Activated gamma-delta T cell treated with Interleukin-2 at 50 U/mL for 16 hours (primary cell): ENCODE measurements at places on chromosomes 2 and 18.

- no peak for DNase-seq
Observed at GRCh38 chr2:207054521-207054920, 111.2 kb downstream of the KLF7 start.

GRCh38 chr2:143734507-143734906 lies 605.3 kb downstream of the ARHGAP15 start:
- no peak for DNase-seq

GRCh38 chr2:126825316-126825715 lies 73.4 kb upstream of the TEX51 start:
- DNase-seq = no peak

GRCh38 chr2:10477443-10478297 lies 29.5 kb upstream of the ODC1 start:
- DNase-seq = no peak

GRCh38 chr2:143601828-143602227 lies 472.6 kb downstream of the ARHGAP15 start:
- DNase-seq = no peak

DNA sequence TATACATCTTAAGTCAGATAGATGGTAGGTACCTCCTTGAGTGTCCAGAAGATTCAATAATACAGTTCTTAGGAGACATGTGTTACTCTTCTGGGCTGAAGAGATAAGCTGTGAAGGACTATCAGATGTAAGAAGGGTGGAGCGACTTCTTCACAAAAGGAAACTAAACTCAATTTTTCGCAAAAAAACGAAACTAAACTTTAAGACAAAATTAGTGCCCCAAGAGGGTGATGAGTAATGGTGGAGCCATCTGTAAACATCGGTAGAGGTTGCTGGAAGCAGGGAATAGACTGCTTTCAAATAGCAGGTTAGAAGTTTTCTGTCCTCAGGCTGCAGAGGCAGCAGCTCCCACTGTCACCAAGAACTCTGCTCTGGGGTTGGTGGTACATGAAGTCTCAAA lies 111.6 kb upstream of the TACR1 start:
- DNase-seq = no peak

- DNase-seq = no peak
Observed at GRCh38 chr2:100182494-100183361, 40.3 kb upstream of the AFF3 start.

DNA sequence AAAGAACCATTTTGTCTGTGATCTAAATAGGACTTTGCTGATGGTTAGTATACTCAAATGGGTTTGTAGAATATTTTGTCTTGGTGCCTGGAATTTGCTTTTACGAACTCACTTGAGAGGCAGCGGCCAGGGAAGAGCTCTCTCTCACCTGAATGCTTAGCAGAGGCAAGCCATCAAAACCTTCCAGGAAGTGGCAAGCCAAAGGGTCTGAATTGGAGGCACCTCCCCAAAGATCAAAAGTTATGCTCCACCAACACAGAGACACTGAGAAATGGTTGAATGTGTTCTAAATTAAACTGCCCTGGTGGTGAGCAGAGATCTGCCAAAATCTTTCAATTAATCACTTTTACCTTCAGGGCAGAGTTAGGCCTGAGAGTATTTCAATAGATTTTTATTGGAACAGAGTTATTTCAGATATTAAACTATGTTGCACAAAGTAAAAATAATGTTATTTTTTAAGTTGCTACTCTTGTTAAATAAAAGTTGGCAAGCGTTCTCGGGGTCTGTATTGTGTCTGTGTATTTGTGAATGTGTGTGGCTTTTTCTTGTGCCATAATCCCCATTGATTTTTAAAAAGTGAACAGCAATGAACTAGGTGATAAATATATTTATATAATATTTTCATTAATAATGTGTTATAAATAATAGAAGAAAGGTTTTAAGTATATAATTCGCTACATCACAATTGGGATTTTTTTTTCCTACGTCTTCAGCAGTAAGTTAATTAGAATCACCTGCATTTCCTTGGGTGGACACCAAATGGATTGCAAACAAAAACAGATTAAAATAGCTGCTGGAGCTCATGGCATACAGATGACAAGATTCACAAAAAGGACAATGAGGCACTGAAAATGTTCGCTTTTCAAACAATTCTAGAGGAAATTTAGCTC lies 416.1 kb downstream of the ARHGAP15 start:
- DNase-seq = peak; percentile 13

- DNase-seq = no peak
Observed at GRCh38 chr2:37318401-37318800, 6.2 kb downstream of the PRKD3 start.

DNA sequence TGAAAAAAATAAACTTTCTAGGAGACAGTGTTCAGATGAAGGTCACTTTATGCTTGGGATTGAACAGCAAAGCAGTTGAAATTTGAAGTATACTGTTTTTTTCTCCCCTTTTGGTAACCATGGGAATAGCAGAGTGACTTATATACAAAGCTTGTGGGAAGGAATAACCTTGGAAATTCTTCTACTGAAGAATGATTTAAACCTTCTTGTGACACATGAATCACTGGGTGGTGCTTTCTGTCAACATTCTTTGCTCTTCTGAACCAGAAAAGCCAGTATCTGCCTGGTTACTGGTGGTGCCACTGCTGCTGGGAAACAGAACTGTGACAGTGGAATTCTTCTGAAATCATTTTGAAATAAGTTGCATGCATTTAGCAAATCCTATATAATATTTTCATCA lies 39.4 kb upstream of the RND3 start:
- no peak for DNase-seq

- no peak for DNase-seq
Observed at GRCh38 chr18:394987-395362, 105.5 kb downstream of the COLEC12 start.

DNA sequence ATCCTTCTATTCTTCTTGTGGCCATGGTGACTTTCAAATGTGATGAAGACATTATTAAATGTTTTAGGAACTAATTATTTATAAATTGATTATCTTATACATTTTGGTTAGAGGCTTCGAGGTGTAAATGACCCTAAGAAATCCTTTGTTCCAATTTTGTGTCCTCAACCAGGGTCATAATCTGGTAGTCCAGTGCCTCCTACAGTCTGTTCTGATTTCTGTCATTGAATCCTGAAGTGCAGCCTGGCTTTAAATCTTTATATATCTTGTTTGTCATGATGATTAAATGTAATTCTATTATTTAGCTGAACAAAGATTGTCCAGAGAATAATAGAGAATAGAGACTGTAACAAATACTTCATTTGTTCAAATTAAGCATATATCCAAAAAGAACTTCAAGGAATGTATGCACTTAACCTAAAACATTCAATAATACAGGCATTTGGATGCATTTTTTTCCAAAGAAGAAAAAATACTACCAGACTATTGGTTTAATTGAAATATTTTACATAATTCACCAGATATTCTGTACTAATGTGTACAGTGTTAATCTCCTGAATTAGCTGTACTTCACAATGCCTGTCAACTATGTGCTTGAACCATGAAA lies 89.8 kb downstream of the PRPF40A start:
- no peak for DNase-seq

DNA sequence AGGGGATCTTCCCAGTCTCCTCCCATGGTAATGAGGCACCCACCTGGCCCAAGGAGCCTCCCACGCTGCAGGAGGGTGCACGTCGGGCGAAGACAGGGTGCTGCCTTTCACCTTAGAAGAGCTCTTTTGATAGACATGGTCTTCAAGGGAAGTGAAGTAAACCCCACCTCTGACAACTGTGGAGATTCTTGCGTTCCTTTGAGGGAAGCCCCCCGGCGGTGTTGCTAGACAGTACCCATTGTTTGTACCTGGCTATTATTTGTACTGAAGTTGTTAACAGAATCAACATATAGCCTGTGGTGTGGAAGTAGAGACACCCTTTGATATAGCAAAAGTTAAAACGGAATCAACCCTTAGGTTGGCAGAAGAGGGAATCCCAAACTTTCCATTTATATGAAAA lies 648.0 kb downstream of the GALR1 start:
- DNase-seq = no peak

DNA sequence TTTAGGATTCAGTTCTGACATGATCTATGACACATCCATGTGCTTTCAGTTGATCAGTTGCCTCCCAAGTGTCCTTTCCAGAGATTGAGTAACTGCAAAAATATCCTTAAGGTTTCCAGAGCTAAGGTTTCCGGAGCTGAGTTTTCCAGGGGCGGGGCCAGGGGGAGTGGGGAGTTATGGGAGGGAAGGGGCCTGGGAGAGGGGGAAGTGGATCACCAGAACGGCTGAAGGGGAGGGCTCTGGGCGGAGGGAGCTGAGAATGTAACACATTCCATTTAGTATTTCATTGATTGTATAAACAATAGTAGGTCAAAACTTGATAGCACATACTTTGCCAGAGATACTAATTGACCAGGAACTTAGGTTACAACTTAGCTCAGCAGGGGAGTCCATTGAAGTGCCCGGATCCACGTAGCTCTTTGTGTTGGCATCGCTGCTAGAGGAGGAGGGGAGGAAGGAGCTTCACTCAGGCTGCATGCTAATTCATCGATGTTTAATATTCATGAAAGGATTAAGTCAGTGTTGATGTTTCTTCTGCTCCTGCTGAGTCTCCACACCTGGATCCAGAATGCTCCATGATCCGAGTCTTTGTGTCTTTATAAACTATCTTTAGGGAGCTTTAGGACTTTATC lies 289.8 kb downstream of the ALPK2 start:
- no peak for DNase-seq

GRCh38 chr2:124602759-124603158 lies 577.7 kb downstream of the CNTNAP5 start:
- DNase-seq = no peak

DNA sequence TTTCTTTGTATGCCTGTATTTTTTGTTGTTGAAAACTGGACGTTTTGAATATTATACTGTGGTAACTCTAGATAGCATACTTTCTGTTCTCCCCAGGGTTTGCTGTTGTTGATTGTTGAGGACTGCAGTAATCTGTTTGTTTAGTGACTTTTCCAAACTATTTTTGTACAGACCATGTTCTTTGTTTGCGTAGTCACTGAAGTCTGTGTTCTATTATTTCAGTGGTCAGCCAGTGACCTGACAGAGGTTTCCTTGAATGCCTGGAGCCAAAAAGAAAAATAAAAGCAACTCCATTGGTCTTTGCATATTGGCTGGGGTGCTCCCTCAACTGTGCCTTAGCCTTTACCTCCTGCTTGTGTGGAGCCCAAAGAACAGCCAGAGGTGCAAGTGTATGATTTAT lies 42.7 kb upstream of the PHLPP1 start:
- DNase-seq = no peak

- no peak for DNase-seq
Observed at GRCh38 chr2:148960483-148960882, 78.0 kb upstream of the LYPD6B start.

GRCh38 chr2:213751446-213751845 lies 467.2 kb downstream of the SPAG16 start:
- DNase-seq = no peak

GRCh38 chr2:146992057-146992456 lies 852.8 kb upstream of the ACVR2A start:
- no peak for DNase-seq

DNA sequence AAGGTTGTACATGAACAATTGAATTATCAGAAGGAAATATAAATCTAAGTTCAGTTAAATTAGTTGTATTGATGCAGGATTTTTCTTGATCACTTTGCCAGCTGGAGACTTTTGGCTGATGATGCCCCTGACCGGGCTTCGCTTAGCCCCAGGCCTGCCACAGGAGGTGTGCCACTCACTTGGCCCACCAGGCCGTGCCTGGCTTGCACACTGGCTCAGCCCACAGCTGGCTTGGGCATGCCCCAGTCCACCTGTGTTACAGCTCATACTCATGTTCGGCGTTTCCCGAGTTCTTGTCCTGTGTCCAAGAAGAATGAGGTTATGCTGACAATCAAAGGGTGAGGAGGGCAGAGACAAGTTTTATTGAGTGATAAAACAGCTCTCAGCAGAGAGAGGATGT lies 773.9 kb upstream of the FANCL start:
- DNase-seq = no peak

- no peak for DNase-seq
Observed at GRCh38 chr2:67825476-67825875, 237.3 kb downstream of the C1D start.

DNA sequence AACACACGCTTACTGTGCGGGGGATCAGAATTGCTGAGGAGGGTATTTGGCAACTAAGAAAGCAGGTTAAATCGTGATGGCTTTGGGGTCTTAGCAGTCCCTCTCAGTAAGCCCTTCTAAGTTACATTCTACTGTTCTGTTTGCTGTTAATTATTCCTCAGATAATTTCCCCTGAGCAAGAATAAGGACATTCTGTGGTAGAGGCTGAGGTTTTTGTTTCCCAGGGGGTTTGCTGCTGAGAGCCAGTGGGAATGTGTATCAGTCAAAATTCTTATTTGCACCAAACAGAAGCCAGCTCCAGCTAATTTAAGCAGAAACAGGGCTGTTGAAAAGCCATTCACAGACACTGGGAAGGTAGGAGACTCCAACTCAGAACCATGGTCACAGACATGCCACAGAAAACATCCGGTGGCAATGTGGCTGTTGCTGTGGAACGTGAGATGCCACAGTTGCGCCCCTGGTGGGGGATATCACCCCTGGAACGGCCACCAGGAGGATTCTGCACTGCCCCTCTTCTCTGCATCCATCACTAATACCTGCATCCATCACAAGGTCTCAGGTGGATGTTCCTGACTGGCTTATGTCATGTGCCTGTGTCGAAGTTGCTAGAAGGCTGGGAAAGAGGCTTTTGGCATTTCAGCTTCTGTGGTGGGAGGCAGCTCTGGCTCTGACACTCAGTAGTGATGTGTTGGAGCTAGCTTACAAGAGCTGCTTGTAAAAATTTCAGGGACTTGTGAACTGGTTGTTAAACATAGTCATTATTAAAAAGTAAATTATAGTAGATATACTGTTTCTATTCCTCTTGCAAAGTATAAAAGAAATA lies 23.2 kb downstream of the SLC4A3 start:
- no peak for DNase-seq

DNA sequence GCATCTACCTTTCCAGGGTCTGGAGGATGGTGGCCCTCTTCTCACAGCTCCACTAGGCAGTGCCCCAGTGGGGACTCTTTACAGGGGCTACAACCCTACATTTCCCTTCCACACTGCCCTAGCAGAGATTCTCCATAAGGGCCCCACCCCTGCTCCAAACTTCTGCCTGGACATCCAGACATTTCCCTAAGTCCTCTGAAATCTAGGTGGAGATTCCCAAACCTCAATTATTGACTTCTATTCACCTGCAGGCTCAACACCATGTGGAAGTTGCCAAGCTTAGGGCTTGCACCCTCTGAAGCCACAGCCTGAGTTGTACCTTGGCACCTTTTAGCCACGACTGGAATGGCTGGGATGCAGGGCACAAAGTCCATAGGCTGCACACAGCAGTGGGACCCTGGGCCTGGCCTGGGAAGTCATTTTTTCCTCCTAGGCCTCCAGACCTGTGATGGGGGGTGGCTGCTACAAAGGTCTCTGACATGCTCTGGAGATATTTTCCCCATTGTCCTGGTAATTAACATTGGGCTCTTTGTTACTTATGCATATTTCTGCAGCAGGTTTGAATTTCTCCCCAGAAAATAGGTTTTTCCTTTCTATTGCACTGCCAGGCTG lies 53.7 kb upstream of the ST3GAL5 start:
- DNase-seq = no peak

DNA sequence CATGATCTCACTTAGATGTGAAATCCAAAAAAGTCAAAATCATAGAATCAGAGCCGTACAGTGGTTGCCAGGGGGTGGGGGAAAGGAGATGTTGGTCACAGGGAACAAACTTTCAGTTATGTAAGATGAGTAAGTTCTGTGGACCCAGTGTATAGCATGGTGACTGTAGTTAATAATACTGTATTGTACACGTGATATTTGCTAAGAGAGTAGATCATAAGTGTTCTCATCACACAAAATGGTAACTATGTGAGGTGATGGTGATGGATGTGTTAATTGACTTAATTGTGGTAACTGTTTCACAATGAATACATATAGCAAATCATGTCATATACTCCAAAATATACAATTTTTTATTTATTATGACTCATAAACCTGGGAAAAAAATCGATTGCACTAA lies 202.1 kb upstream of the SMAD7 start:
- no peak for DNase-seq
